ENCODE measurements at places on chromosomes 5 and 9.

- DNase-seq = no peak
These were observed 12.3 kb upstream of the FCHSD1 start for GRCh38 chr5:141663506-141663905.

DNA sequence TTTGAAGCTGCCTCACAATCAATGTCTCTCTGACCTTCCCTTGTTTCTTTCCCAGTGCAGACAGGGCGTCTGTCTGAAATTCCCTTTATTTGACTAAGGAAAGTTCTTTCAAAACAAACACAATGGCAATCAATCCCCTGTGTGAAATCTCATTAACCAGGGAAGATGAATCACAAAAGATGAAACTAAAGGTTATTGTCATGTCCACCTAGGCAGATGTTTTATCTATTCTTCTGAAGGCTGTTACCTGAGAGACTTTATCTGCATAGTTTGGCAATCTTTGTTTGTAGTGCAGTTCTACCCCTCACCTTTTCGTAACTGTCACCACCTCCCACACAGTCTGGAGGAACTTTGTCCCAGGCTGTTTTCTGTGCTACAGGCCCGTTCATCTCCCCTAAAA lies 217.5 kb upstream of the RIOK2 start:
- no peak for DNase-seq

DNA sequence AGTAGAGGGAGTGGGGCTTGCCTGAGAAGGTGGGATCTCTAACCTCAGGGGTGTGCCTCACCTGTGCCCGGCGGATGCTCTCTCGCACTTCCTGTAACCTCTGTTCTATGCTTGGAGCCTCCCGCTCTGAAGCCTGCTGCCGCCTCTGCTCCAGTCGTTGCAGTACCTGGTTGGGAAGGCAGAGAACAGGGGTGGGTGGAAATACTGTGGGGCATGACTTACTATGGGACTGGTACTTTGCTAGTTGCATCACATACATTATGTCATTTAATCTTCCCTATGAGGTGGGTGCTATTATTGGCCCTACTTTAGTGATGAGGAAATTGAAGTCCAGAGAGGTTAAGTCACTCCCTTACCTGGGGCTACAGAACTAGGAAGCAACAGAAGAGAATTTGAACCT lies 5.2 kb downstream of the FCHSD1 start:
- no peak for DNase-seq

DNA sequence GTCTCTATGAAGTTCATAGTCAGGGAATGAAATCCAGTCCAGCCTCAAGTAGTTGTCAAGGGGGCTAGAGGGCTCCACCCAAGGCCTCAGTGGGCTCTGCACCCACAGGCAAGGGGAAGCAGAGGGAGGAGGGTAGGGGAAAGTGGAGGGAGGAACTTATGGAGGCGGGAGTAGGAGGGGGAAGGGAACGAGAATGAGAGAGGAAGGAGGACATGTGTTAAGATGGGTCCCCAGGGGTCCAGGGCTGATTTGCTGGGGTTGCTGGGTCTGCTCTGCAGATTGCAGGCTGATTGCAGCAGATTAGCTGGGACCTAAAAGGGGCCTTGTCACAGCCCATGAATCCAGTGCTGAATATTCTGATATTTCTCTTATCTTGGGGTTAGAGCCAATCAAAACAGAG lies 166.9 kb upstream of the IL12B start:
- no peak for DNase-seq

DNA sequence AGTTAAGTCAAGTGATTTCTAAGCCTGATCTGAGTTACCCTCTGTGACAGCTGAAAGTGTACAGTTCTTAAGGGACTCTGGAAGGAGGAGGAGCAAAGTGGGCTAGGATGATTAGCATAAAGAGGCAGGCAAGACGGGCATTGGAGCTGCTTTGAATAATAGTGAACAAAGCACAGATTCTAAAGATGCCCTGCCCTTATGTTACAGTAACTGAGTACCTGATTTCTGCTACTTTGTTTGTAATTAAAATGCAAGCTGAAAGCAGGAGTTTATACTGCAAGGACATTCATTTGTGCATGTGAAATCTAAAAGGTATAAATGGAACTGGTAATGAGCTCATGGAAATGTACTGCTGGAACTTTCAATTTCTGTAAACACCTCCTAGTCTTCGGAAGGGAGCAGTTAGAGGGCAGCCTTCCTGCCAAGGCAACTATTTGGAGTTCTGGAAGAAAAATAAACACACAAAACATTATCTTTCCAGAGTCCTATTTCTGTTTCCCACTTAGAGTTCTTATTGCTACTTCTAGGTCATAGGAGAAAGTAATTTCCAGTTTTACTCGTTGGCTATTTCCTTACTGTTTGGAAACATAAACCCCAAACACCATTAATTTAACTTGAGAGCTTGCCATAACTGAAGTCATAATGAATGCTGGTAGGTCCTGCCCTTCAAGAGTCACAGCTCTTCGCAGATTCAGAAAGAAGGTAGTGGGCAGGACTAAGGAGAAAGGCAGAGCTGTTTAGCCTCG lies at the start of gene RANBP3L:
RANBP3L (minus strand) TSS at position 45 of the 746 bp plus-strand sequence. CDS start 486 bp downstream, outside the sequence.
- DNase-seq = no peak

DNA sequence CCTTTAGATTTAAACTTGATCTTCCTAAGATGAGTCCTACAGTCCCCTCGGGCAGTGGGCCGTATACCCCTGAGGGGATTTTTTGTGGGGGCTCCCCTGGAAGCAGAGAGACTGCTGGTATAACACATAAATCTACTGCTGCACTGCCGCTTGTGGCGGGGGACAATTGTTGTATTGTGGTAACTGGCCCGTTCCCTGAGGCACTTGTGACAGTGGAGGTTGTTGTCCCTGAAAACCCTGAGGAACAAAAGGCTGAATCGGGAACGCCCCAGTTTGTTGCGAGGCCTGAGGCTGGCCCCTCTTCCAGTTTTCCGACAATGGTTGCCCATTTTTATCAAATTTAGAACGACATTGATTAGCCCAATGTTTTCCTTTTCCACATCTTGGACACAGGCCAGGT lies 4.7 kb upstream of the TMEM141 start:
- no peak for DNase-seq

Measured in heart left ventricle (tissue), 16 donors.